ENCODE measurements at places on chromosomes 11 and 22.

DNA sequence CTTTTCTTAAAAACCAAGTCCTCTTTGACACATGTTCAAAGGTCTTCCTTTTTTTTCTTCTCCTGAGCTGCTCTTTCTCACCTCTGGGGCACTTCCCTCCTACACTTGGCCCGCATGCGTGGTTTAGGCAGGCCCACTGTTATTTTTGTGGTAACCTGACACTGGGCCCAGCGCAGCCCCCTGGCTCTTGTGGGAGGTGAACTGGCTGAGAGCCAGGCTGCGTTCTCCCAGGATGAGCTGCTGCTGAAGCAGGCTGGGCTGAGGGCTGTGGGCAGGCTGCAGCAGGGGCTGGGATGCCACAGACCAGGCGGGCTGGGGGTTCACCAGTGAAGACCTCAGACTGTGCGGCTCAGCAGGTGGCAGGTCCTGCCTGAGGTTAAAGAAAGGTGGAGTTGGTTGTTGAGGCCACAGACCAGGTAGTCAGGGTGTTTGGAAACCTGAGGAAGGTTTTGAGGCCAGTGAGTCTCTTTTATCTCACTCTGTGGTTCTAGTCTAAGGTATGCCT is 72.4 kb downstream of the TEAD1 start:
- no peak for DNase-seq

DNA sequence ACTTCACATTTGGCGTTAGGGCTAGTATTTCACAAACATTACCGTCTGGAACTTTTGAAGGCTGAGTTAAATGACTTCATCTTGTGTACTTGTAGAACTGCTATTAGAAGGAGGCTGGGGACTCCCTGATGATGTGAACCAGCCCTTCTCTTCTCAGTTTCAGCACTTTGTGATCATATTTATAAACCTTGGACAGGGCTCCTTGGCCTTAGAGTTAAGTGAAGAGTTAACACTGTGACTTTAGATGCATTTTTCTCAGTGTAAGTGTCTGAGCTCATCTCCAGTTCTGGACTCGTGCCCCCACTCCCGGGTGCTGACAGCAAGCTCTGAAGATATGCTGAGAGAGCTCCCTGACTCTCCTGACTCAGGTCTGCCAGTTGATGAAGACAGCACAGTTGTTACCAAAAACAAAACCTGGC is 8.4 kb downstream of the MIAT start:
- no peak for DNase-seq

DNA sequence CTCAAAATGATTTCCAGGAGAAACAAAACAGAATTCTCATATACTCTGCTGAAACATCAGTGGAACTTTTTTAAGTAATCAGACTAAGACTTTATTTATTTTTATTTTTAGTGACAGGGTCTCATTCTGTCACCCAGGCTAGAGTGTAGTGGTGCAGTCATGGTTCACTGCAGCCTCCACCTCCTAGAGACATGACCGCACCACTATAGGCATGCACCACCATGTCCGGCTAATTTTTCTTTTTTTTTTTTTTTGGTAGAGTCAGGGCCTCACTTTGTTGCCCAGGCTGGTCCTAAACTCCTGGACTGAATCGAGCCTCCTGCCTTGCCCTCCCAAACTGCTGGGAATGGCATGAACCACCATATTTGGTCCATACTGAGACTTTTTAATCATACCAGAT is 42.9 kb downstream of the PRDM10 start:
- DNase-seq = no peak

- no peak for DNase-seq
These were observed 78.4 kb upstream of the CCDC179 start for GRCh38 chr11:22938691-22939090.

GRCh38 chr11:665704-666281 is 28.7 kb downstream of the DRD4 start:
- DNase-seq = no peak

- no peak for DNase-seq
These were observed 1425.1 kb downstream of the BRD1 start for GRCh38 chr22:48402591-48403031.

Data from kidney capillary endothelial cell (primary cell).